Frontal cortex (tissue), 4 donors: ENCODE measurements at places on chromosomes 2 and 18. TPM values are rescaled to one million over a fixed set of nuclear protein-coding genes. Genes with fewer than 3 reads are reported as not detected.

DNA sequence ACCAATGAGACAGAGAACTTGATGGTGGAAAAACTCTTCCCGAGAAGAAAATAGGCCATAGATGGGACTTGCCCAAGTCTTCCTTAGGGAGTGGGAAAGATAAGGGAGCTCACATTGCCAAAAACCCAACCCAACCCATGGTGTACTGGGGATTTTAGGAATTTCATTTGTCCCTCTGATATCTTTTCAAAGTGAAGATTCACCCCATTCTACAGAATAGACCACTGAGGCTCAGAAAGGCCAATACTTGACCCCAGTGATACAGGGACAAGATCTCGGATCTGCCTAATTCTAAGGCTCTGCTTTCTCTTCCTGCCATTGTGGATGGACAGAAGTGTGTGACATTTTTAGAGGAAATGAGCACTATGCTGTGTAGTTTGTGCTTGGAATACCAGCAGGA is 159.0 kb downstream of the MYCN start:
- DNase-seq, result no peak

The ARPC2 gene
- 139 TPM for total RNA-seq

The ATP6V1C2 gene
- 1.2 TPM for total RNA-seq

The COLEC12 gene
- 16.7 TPM for total RNA-seq

DNA sequence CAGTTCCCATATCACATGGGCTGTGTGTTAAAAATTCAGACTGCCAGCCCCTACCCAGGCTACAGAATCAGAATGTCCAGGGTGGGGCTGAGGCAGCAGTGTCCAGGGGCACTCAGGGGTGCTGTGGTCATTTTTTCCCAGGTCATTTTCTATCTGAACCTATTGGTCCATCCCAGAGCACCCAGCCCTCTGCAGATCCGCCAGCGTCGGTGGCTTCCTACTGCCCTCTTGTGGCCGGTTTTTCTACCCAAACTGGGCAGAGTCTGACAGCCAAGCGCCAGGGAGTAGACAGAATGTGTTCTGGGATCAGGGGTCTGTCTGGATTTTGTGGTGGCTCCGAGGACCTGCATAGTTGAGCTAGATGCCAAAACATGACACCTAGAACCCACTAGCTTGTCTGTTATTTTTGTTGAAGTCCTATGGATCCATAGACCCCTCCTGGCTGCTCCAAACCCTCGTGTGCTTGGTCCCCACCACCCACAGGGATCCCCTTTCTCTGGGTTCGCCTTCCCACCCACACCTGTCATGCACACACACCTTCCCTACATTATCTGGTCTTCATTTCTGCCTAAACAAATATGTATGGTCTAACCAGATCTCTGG is 34.1 kb upstream of the RMDN2 start:
- peak; percentile 47 for DNase-seq
